GM23338 (cell line): ENCODE measurements at places on chromosomes 11 and 22. TPM values are rescaled to one million over a fixed set of nuclear protein-coding genes. Genes with fewer than 3 reads are reported as not detected.

- no peak for DNase-seq
Measured at GRCh38 chr22:47247579-47248240, 485.3 kb downstream of the TBC1D22A start.

DNA sequence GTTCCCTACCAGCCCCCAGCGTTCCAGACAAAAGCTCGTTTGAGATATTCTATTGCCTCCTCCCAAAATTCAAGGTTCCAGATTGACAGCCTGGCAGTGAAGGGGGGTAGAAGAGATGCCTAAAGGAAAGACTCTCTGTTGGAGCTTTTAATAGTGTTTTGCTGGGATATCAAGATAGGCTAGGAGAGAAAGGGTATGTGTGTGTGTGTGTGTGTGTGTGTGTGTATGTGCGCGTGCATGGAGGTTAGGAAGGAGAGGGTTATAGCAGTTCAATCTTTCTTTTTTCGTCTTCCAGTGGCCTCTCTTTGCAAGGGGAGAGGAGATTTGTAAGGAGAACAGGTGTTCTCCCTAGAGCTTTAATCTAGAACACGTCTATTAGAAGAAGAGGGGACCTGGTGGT is 22.0 kb downstream of the EHF start:
- DNase-seq: no peak

DNA sequence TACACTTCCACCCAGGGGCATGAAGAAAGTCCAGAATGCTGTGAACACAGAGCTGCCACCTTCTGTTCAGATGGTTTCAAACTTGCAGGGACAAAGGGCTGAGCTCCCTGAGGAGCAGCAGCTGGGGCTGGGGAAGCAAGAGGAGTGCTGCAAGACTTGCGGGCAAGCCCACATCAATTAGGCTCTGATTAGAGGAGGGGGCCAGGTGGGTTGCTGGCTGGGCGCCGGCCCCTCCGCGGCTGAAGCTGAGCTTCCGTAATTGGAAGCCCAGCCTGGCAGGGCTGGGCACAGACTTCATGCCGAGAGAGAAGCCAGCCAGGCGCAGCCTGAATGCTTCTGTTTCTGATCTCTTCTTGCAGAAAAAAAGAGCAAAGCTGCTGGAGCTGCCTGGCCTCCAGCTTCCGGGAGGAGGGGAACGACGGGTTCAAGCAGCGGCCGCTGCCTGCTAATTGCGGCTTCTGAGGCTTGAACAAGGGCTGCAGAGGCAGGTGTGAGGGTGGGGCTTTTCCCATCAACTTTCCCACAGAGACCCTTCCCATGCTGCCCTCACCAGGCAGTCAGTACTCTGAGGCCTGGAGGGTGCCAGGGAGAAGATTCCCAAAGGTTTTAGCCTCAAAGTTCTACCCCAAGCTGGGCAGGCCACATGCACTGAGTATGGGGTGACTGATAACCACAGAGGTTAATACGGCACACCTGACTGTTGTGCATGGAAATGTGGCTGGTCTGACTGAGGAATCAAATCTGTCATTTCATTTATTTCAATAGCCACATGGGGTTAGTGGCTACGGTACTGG is 91.1 kb upstream of the LMO1 start:
- DNase-seq: no peak

GRCh38 chr11:102260241-102260640 is 57.0 kb upstream of the BIRC3 start:
- DNase-seq: peak; percentile 59

- peak; percentile 43 for DNase-seq
Measured at GRCh38 chr22:17267661-17268330, 48.6 kb upstream of the ADA2 start.

LYVE1 gene
- total RNA-seq: 0.94 TPM in 1 of 2 replicates, not detected in the other

DNA sequence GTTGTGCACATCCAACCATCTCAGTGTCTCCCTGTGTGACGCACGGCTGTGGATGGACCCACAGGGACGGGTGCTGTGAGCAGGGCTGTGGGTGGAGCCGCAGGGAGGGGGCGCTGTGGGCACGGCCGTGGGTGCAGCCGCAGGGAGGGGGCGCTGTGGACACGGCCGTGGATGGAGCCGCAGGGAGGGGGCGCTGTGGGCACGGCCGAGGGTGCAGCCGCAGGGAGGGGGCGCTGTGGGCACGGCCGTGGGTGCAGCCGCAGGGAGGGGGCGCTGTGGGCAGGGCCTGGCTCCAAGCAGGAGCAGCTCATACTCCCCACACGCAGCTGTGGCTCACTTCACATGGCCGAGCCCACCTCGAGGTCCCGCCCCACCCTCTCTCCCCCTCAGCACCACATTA is 6.0 kb upstream of the MAPK11 start:
- DNase-seq: peak; percentile 71

DNA sequence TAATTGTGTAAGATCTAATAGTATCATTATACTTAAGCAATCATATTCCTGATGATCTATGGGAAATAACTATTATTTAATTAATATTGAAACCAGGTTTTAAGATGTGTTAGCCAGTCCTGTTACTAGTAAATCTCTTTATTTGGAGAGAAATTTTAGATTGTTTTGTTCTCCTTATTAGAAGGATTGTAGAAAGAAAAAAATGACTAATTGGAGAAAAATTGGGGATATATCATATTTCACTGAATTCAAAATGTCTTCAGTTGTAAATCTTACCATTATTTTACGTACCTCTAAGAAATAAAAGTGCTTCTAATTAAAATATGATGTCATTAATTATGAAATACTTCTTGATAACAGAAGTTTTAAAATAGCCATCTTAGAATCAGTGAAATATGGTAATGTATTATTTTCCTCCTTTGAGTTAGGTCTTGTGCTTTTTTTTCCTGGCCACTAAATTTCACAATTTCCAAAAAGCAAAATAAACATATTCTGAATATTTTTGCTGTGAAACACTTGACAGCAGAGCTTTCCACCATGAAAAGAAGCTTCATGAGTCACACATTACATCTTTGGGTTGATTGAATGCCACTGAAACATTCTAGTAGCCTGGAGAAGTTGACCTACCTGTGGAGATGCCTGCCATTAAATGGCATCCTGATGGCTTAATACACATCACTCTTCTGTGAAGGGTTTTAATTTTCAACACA is 6.4 kb downstream of the BIRC3 start:
- DNase-seq: no peak
